ENCODE measurements at places on chromosomes 4 and X.

- no peak for DNase-seq
These were observed 832.5 kb upstream of the GRID2 start for GRCh38 chr4:91471280-91471679.

DNA sequence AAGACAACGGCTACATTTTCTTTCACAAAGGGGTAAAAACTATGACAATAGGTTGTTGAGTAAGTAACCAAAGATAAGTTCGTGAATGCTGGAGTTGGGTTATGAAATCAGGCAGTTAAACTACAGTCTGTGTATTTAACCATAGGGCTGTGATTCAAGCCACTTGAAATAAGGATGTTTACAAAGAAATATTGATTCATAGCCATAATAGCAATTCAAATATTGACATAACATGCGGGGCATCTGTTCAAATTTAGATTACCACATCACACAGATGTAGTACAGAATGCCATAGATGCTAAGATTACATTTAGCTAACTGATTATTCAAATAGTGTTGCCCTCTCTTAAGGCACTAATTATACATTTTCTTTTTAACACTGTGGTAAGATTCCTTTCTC is 364.1 kb downstream of the FSTL5 start:
- no peak for DNase-seq

DNA sequence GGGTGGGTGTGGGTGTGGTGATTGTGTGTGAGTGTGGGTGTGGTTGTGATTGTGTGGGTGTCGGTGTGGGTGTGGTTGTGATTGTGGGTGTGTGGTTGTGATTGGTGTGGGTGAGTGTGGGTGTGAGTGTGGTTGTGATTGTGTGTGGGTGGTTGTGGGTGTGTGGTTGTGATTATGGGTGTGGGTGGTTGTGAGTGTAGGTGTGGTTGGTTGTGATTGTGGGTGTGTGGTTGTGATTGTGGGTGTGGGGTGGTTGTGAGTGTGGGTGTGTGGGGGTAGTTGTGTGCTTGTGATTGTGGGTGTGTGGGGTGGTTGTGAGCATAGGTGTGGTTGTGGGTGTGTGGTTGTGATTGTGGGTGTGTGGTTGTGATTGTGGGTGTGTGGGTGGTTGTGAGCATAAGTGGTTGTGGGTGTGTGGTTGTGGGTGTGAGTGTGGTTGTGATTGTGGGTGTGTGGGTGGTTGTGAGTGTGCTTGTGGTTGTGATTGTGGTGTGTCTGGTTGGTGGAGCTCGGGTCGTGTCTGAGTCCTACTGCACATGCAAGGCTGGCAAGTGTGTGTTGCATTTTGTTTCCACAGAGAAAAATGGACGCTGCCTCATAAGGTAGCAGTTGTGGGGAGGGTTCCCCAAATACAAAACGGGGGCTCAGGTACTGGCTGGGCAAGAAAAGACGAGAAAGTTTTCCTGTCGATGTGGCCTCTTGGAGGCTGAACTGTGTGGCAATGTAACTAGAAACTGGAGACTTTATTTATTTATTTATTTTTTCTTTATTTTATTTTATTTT is 116.7 kb downstream of the UBE2K start:
- DNase-seq: peak; percentile 14

GRCh38 chr4:151314010-151314355 is 11.4 kb downstream of the SH3D19 start:
- DNase-seq: no peak

GRCh38 chr4:80138551-80139538 is 58.5 kb upstream of the PRDM8 start:
- no peak for DNase-seq

- no peak for DNase-seq
These were observed 175.1 kb downstream of the AR start for GRCh38 chrX:67718926-67719325.
